Mesothelial cell of epicardium (in vitro differentiated cells): ENCODE measurements at places on chromosomes 1 and 21. TPM values are rescaled to one million over a fixed set of nuclear protein-coding genes. Genes with fewer than 3 reads are reported as not detected.

Gene TNFRSF9
- 2.0 to 2.3 TPM (median 2.2 TPM) in 3 replicates for total RNA-seq

Gene AUNIP
- 2.4 to 2.8 TPM (median 2.7 TPM) in 3 replicates for total RNA-seq

Gene CD5L
- total RNA-seq: not detected in 3 replicates

Gene FBLIM1
- 101 to 103 TPM (median 101 TPM) in 3 replicates for total RNA-seq

Gene TAL1
- 0.09 to 0.24 TPM in 2 of 3 replicates, not detected in the other for total RNA-seq

- DNase-seq: no peak
- no peak overlapping the region for H3K27ac ChIP-seq
- no peaks in the 10 kb centered on the region for H3K27me3 ChIP-seq
- H3K4me1 ChIP-seq: peaks cover 20% of the 10 kb centered on the region
Observed at GRCh38 chr1:35603468-35603867, 30.4 kb downstream of the TFAP2E start.

- DNase-seq: peak; percentile 84
- H3K36me3 ChIP-seq: no peaks in the 10 kb centered on the region
- peak overlapping the region; percentile 99 for H3K27ac ChIP-seq
Observed at GRCh38 chr1:234544087-234544579, 65.2 kb upstream of the TARBP1 start.

DNA sequence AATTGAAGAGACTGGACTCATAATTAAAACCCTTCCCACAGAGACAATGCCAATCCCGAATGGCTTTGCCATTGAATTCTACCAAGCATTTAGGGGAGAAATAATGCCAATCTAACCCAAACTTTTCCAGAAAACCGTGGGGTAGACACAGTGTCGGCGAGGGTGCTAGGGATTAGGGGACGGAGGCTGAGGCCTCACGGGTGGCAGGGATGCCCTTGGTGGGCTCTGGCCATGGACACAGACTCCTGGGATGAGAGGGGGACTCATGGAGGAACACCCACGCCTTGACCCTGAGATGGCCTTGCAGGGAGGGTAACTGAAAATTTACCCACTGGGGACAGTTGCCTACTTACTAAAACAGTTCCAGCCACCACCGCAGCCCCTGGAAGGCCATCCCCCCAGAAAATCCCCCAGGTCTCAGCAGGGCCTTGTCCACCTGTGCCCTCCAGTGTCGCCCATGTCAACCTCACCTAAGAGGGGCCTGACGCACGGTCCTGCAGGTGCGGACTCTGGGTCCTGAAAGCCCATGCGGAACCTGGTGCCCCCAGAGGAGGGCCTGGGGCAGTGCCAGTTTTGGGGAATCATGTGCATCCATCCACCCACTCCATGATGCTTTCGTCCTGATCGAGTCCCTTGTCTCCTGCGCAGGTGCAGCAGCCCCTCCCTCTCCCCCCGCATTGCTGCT, 1.9 kb downstream of the KRTAP10-5 start:
- no peak overlapping the region for H3K4me3 ChIP-seq
- H3K4me1 ChIP-seq: peaks cover 7% of the 10 kb centered on the region
- no peak for DNase-seq

- H3K36me3 ChIP-seq: no peaks in the 10 kb centered on the region
- H3K4me1 ChIP-seq: peaks cover 3% of the 10 kb centered on the region
- no peak for DNase-seq
- H3K27ac ChIP-seq: no peak overlapping the region
- no peak overlapping the region for H3K4me3 ChIP-seq
Observed at GRCh38 chr21:38621132-38621531, 122.9 kb upstream of the ERG start.

GRCh38 chr1:20936621-20937020, 149.5 kb upstream of the HP1BP3 start:
- peaks cover 36% of the 10 kb centered on the region for H3K36me3 ChIP-seq
- H3K27me3 ChIP-seq: no peaks in the 10 kb centered on the region
- H3K4me3 ChIP-seq: no peak overlapping the region
- no peak for DNase-seq
- peak overlapping the region; percentile 45 for H3K27ac ChIP-seq

DNA sequence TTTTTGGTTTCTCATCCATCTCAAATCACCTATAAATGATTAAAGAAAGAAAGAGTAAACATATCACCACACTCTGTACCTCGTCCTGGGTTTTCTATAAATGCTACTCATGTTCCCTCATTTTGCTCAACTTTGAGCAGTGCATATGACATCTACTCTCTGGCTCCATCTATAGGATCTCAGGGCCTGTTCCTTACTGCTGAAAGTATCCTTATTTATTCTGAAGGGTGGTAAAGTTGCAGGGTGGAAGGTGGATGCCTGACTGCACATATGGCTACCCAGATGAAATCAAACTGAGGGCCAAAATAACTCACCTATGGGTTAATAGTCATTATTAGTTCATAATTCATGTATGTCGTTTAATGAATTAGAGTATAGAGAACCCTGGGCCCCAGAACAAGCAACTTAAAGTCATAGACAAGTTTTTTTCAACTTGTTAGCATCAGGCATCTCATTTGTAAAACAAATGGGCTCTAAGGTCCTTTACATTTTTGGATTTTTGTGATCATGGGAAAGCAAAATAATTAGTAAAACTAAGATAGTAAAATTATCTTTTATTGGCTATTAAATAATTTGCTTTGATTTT, 46.5 kb downstream of the NCF2 start:
- no peak overlapping the region for H3K27ac ChIP-seq
- peaks cover 34% of the 10 kb centered on the region for H3K36me3 ChIP-seq
- no peaks in the 10 kb centered on the region for H3K27me3 ChIP-seq
- H3K4me3 ChIP-seq: no peak overlapping the region
- no peak for DNase-seq
- peaks cover 2% of the 10 kb centered on the region for H3K4me1 ChIP-seq

DNA sequence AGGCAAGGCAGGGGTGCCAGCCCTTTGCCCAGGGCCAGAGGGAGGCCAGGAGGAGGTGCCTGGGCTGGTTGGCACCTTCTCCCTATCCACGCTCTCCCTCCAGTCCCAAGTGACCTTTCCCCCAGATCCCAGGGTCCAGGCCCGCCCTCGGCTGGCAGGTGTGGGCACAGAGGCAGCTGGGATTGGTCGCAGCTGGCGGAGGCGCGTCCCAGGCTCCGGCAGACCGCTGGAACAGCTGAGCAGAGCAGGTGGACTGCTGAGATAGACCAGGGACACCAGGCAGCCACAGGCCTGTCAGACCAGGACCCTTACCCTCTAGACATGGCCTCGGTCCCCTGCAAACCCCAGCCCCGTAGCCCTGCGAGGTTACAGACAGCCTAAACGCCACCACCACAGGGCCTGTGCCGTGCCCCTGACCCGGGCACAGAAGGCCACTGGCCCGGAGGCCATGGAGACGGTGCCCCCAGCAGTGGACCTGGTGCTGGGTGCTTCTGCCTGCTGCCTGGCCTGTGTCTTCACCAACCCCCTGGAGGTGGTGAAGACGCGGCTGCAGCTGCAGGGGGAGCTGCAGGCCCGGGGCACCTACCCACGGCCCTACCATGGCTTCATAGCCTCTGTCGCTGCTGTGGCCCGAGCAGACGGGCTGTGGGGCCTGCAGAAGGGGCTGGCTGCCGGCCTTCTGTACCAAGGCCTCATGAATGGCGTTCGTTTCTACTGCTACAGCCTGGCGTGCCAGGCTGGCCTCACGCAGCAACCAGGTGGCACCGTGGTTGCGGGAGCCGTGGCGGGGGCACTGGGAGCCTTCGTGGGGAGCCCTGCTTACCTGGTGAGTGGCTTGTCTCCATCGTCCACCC, at the start of gene SLC25A34:
Gene SLC25A34, plus strand, starts transcription at position 221 of the 854 bp plus-strand sequence. Its CDS starts 228 bp downstream, at position 449.
- H3K27me3 ChIP-seq: no peaks in the 10 kb centered on the region
- peaks cover 4% of the 10 kb centered on the region for H3K36me3 ChIP-seq
- peaks cover under 1% of the 10 kb centered on the region for H3K4me1 ChIP-seq

DNA sequence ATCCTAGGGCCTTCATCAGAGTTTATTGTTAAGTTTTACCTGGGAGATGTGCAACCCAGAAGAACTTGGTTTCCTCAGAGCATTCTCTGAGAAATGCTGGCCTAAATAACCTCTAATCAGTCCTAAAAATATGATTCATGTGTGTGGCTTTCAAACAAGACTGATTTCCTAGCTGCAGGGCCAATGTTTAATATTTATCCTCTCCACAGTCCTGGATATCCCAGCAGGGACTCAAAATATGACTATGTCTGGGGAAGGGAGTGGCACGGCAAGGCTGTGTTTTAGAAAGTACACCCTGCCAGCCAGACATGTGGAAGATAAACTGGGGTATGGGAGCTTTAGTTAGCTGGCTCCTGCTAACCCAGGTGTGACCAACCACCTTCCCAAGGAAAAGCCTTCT, 26.3 kb downstream of the PLPP3 start:
- no peak overlapping the region for H3K27ac ChIP-seq
- H3K4me3 ChIP-seq: no peak overlapping the region
- no peak for DNase-seq
- H3K27me3 ChIP-seq: no peaks in the 10 kb centered on the region
- peaks cover 8% of the 10 kb centered on the region for H3K36me3 ChIP-seq
- peaks cover 20% of the 10 kb centered on the region for H3K4me1 ChIP-seq

GRCh38 chr1:198007687-198008607, 90.8 kb downstream of the LHX9 start:
- no peak overlapping the region for H3K4me3 ChIP-seq
- DNase-seq: no peak
- peaks cover 8% of the 10 kb centered on the region for H3K36me3 ChIP-seq
- H3K27me3 ChIP-seq: no peaks in the 10 kb centered on the region
- H3K4me1 ChIP-seq: peaks cover 9% of the 10 kb centered on the region
- no peak overlapping the region for H3K27ac ChIP-seq

DNA sequence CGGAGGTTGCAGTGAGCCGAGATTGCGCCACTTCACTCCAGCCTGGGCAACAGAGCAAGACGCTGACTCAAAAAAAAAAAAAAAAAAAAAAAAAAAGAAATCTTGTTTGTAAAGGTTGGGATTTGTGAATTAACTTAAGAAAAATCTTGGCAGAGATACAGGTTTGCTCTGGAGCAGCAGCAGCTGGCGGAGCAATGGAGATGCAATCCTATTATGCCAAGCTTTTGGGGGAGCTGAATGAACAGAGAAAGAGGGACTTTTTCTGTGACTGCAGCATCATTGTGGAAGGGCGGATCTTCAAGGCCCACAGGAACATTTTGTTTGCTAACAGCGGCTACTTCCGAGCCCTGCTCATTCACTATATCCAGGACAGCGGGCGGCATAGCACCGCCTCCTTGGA, 5.6 kb downstream of the ZBTB8B start:
- no peak overlapping the region for H3K27ac ChIP-seq
- H3K4me3 ChIP-seq: no peak overlapping the region
- DNase-seq: no peak
- no peaks in the 10 kb centered on the region for H3K36me3 ChIP-seq
- peaks cover 11% of the 10 kb centered on the region for H3K4me1 ChIP-seq

- H3K4me1 ChIP-seq: peaks cover 2% of the 10 kb centered on the region
- DNase-seq: peak; percentile 47
- H3K36me3 ChIP-seq: no peaks in the 10 kb centered on the region
- H3K27me3 ChIP-seq: peaks cover 49% of the 10 kb centered on the region
- no peak overlapping the region for H3K27ac ChIP-seq
Observed at GRCh38 chr1:196877964-196878363, 9.9 kb upstream of the CFHR4 start.

GRCh38 chr1:201316556-201316955, 33.2 kb downstream of the PKP1 start:
- DNase-seq: no peak
- peaks cover 13% of the 10 kb centered on the region for H3K27me3 ChIP-seq
- no peak overlapping the region for H3K27ac ChIP-seq
- H3K4me1 ChIP-seq: no peaks in the 10 kb centered on the region
- H3K4me3 ChIP-seq: no peak overlapping the region

DNA sequence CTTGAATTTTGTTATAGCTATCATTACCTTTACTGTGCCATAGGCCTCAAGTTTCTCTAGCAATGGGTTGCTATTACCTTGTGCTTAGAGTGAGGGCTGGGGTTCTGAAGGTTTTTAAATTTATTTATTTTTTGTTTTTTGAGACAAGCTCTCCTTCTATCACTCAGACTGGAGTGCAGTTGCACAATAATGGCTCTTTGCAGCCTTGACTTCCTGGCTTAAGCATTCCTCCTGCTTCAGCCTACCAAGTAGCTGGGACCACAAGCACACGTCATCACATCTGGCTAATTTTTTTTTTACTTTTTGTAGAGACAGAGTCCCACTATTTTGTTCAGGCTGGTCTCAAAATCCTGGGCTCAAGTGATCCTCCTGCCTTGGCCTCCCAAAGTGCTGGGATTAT, 41.5 kb downstream of the SNX27 start:
- no peaks in the 10 kb centered on the region for H3K27me3 ChIP-seq
- no peak overlapping the region for H3K4me3 ChIP-seq
- H3K27ac ChIP-seq: no peak overlapping the region
- DNase-seq: no peak
- H3K36me3 ChIP-seq: peaks cover 47% of the 10 kb centered on the region
- no peaks in the 10 kb centered on the region for H3K4me1 ChIP-seq

- no peaks in the 10 kb centered on the region for H3K36me3 ChIP-seq
- H3K27ac ChIP-seq: no peak overlapping the region
- peaks cover 67% of the 10 kb centered on the region for H3K27me3 ChIP-seq
- peaks cover 24% of the 10 kb centered on the region for H3K4me1 ChIP-seq
- no peak for DNase-seq
Observed at GRCh38 chr21:44931501-44932407, 8.1 kb upstream of the SLX9 start.

DNA sequence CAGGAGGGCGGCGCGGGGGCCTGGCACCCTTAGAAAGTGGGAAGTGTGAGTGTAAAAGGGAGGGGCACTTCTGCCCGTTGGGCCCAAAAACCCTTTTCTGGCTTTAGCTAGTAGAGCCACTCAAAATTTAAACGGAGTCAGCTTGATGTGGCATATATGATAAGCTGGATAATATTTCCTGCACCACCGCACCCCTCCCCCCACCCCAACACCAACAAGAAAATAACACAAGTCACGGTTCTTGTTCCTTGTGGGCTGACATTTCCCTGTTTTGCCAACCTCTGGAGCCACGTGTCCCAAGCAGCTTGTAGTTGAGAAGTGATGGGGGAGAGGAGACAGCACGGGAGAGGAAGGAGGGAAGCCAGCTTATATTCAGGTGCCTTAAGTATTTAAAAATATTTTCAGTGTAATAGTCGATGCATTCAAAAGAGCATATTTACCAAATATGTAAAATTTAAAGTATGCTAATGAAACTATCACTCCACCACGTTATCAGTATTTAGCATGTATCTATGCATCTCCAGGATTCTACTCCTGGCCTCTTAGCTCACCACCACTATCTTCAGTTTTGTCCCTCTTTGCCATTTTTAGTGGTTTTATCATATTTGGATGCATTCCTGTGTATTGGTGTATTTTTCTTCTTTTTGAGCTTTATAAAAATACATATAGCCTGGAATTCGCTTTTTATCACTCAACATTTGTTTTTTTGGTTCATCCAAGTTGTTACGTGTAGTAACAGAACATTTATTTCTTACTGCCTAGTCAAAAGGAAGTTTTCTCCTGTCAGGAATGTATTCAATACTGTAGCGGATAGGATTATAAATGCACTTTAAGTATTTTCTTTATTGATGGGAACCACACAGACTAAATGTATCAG, 773 bp upstream of the DDX59 start:
- no peak for DNase-seq
- peak overlapping the region; percentile 98 for H3K27ac ChIP-seq
- H3K4me1 ChIP-seq: peaks cover 51% of the 10 kb centered on the region
- H3K27me3 ChIP-seq: no peaks in the 10 kb centered on the region
- H3K36me3 ChIP-seq: peaks cover 11% of the 10 kb centered on the region
- H3K4me3 ChIP-seq: peak overlapping the region; percentile 91
